Non-pigmented ciliary epithelial cell (primary cell): ENCODE measurements at places on chromosomes 2 and 18.

- no peak for DNase-seq
Observed at GRCh38 chr2:66426244-66427111, 8.4 kb upstream of the MEIS1 start.

DNA sequence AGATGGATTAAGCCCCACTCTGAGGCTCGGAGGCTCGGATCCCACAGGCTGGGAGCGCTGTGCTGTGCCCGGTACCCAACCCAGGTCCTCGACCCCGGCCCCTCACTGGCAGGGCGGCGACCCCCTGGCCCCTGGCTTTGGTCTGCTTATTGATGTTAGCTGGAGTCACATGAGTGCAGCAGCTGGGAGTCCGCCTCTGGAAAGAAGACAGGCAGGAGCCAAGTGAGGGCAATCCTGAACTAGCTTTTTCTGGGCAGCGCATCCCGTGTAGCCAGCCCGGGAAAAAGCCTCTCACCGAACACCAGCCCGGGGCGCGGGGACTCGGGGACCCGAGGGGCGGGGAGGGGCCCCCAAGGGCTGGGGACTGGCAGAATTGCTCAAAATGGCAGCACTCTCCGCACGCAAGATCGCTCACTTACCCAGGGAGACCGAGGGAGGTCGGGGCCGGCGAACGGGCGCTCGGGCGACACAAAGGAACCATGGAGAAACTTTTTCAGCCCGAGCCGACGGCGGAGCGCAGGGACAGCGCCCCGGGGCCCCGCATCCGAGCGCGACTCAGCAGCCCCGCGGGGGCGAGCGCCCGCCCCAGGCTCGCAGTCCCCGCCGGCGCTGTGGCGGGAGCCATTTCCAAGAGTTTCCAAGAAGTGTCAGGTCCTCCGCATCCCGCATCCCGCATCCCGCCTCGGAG is 567 bp downstream of the TMEM200C start:
- no peak for DNase-seq

DNA sequence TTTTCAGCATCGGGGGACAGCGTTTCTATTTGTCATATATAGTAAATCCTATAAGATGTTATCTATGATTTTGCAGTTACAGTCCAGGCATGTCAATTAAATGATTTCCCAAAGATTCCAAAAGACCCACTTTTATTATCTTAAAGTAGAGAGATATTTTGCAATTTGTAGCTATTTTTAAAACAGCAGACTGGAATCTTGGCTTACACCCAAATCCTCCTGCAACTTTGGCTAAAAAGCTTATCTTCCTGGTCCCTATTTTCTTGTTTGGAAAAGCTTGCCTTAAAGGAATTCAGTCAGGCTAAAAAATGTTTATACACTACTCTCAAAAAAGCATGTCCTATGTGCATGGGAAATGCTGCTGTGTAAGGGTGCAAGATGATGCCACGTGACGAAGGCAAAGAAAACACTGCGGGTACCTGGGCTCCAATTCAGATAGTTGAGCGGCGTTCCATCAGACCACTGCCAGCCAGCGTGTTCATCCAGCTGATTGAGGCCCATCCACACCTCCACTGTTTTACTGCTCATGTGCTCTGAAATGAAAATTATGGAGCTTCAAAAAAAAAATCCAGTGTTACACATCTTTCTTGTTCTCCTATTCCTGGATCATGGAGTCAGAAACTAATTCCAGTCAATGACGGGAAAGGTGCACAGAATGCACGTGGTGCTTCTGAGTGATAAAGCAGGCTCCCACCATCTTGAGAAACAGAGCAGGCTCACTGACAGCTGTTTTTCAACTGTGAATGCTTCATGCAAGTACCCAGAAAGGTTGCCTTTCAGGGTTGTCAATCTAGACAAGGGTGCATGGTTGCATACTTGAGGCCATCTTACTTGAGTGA is 33.8 kb downstream of the PLA2R1 start:
- no peak for DNase-seq

DNA sequence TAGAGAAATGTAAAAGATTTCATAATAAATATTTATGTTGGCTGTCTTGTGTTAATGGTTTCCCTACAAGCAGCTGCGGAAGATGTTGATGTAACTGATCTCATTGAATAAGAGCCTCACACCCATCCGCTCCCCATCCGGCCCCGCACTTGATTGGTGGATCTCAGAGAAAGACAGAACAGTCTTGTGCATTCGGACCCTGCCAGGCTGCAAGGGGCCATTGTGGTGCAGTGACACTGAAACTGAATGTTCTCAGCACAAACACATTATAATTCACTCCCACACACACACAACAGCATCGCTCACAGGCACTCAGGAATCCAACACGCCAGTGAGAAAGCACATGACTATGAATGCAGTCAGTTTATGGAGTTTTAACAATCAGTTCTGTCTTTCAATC is 47.8 kb downstream of the PRELID3A start:
- DNase-seq = no peak

- DNase-seq = no peak
Observed at GRCh38 chr18:46053368-46054095, 18.5 kb downstream of the PSTPIP2 start.

GRCh38 chr2:37892436-37893114 is 32.5 kb upstream of the RMDN2 start:
- DNase-seq = no peak
